ENCODE measurements at places on chromosomes 6 and 20.

- H3K4me1 ChIP-seq, result no peaks in the 10 kb centered on the region
- H3K4me3 ChIP-seq, result no peak overlapping the region
- no peak for DNase-seq
- H3K27ac ChIP-seq, result no peak overlapping the region
Measured at GRCh38 chr20:53493311-53493857, 100.3 kb downstream of the ZNF217 start.

GRCh38 chr6:20314866-20315845 is 86.5 kb upstream of the E2F3 start:
- H3K36me3 ChIP-seq, result no peaks in the 10 kb centered on the region
- DNase-seq, result no peak
- H3K4me3 ChIP-seq, result no peak overlapping the region
- no peak overlapping the region for H3K27ac ChIP-seq

DNA sequence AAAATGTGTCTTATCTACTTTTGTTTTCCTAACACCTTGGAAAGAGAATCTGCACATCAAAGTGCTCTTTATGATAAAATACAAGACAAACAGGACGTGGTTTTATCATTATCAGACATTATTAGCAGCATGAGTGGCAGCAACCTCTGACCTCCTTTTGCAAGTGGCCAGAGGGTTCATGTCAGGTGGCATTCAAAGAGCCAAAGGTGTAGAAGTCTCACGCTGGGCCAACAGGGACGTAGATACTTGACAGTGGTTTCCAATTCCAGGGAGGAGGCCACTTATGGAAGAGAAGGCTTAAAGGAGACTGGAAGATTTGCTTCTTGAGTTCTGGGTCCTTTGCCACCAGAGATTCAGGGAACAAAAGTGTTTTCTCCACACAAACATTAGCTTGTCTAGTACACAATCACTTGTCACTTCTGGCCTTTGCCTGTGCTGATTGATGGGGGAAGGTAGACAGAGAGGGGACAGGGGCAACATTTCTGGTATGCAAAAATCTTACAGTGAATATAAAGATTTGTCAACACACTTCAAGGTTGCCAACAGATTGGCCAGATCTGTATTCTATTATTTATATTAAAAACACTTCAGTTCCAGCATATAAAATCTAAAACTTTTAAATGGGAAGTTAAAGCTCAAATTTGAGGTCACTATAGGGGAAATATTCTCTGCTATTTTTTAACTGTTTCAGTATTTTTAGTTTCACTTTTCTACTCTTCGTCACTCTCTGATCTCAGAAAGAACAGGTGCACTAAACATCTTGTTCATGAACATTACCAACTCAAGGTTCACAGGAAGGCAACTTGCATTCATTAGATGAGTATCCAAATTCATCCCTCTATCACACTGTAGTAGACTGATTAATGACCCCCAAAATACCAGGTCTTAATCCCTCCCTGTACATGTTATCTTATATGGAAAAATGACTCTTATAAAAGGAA is 52.1 kb upstream of the FBXO30 start:
- H3K36me3 ChIP-seq, result no peaks in the 10 kb centered on the region
- H3K4me3 ChIP-seq, result no peak overlapping the region
- peaks cover 20% of the 10 kb centered on the region for H3K4me1 ChIP-seq
- peak; percentile 13 for DNase-seq
- H3K27ac ChIP-seq, result peak overlapping the region; percentile 10
- no peaks in the 10 kb centered on the region for H3K27me3 ChIP-seq

DNA sequence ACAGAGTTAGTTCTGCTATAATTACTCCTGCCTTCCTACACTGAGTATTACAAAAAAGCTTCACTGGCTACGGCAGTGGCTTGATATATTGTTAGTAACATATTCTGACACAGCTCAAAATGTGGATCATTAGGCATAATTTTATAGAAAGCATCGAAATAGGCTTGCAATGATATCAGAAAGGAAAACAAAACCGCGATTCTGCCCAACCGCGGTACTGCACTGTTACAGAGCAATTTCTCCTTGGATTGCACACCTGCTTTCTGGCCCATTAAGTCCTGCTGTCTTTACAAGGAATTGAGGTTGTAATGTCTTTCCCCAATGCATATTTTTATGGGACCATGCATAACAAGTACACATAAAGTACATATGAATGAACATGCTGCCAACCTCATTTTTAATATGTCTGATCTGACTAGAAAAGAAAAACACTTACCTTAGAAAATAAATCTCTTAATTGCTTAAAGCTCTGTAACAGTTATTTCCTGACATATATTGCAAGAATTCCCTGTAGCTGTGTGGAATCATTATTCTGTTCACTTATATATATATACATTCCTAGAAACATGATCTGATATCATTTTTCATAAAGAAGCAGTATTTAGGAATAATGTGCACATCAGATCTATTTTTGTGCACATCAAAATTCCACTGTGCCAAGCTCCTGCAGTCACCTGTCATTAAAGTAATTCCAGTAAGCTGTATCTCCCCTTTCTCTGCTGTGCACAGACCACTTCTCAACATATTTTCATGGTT is 763.9 kb downstream of the HACE1 start:
- H3K4me3 ChIP-seq, result no peak overlapping the region
- H3K27ac ChIP-seq, result no peak overlapping the region
- DNase-seq, result no peak
- H3K27me3 ChIP-seq, result no peaks in the 10 kb centered on the region
- no peaks in the 10 kb centered on the region for H3K36me3 ChIP-seq

GRCh38 chr6:73704260-73704659 is 8.3 kb downstream of the CD109 start:
- no peaks in the 10 kb centered on the region for H3K4me1 ChIP-seq
- H3K27me3 ChIP-seq, result no peaks in the 10 kb centered on the region

DNA sequence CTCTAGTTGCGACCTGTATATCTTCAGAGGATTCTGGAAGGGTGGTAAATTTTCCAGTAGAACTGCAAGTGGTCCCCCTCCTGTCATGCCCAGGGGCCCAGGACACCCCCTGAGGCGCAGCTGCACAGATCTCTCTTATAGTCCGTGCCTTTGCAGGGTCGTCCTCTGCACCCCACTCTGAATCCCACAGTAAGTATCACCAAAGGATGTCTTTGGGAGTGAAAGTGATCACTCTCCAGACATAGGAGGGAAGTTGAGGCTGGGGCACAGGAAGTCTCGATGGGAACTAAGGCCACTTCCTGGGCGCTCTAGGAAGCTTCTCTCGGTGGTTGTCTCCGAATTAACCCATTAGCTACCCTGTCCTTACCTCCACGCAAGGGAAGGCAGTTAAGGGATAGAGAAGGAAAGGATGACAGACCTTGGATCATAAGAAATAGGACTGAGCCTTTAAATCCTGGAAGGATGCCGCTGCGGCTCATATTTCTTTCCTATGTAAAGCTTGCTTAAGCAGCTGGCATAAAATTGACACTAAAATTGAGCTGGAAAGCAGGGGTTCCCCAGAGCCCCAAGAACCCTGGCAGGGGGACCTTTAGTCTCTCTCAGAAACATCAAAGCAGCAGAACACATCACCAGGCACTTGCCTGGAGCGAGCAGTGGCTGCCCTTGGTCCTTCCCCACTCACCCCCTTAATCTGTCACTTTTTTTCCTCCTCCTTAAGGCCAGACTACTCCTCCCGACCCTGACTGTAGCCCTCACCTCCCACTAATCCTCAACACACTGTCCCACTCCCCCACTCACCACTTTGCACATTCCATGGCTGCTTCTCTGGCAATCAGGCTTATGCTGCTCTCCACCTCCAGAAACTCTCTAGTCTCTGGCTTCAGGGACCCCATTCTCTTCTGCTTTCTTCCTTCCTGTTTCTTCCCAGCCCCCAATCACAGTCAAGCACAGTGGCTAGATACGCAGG is at the start of gene ZKSCAN4:
TSS of gene ZKSCAN4 (minus strand) at position 261 of the 967 bp plus-strand sequence. CDS start 289 bp downstream, outside the sequence.
- no peaks in the 10 kb centered on the region for H3K27me3 ChIP-seq
- peaks cover 6% of the 10 kb centered on the region for H3K36me3 ChIP-seq
- peak; percentile 46 for DNase-seq
- H3K4me3 ChIP-seq, result peak within 1 kb of the TSS; percentile 76
- H3K27ac ChIP-seq, result peak within 1 kb of the TSS; percentile 58
- peaks cover 14% of the 10 kb centered on the region for H3K4me1 ChIP-seq

- no peak overlapping the region for H3K4me3 ChIP-seq
- peaks cover 89% of the 10 kb centered on the region for H3K36me3 ChIP-seq
- no peak for DNase-seq
Measured at GRCh38 chr20:38426006-38426897, 8.9 kb downstream of the SNHG17 start.

GRCh38 chr6:136696783-136697364 is 95.4 kb downstream of the MAP3K5 start:
- H3K4me1 ChIP-seq, result no peaks in the 10 kb centered on the region
- no peak for DNase-seq
- no peaks in the 10 kb centered on the region for H3K27me3 ChIP-seq
- H3K27ac ChIP-seq, result no peak overlapping the region
- no peak overlapping the region for H3K4me3 ChIP-seq

DNA sequence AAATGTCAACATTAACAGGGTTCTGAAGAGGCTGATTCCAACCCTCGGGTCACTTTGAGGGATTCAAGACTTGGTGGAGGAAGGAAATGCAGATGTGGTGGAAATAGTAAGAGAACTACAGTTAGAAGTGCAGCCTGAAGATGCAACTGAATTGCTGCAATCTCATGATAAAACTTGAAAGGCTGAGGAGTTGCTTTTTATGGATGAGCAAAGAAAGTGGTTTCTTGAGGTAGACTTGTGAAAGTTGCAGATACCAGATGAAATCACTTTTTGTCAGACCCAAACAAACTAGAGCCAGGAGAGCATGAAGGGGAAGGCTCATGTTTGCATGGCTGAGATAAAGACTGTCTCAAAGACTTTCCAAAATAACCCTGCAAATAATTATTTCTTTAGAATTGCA is 16.2 kb downstream of the ANKRD6 start:
- H3K4me3 ChIP-seq, result no peak overlapping the region
- H3K4me1 ChIP-seq, result no peaks in the 10 kb centered on the region
- H3K27me3 ChIP-seq, result no peaks in the 10 kb centered on the region
- no peaks in the 10 kb centered on the region for H3K36me3 ChIP-seq

GRCh38 chr6:12280458-12280857 is 9.7 kb upstream of the EDN1 start:
- H3K4me3 ChIP-seq, result no peak overlapping the region
- no peaks in the 10 kb centered on the region for H3K4me1 ChIP-seq
- H3K27ac ChIP-seq, result no peak overlapping the region
- no peaks in the 10 kb centered on the region for H3K27me3 ChIP-seq
- H3K36me3 ChIP-seq, result no peaks in the 10 kb centered on the region

DNA sequence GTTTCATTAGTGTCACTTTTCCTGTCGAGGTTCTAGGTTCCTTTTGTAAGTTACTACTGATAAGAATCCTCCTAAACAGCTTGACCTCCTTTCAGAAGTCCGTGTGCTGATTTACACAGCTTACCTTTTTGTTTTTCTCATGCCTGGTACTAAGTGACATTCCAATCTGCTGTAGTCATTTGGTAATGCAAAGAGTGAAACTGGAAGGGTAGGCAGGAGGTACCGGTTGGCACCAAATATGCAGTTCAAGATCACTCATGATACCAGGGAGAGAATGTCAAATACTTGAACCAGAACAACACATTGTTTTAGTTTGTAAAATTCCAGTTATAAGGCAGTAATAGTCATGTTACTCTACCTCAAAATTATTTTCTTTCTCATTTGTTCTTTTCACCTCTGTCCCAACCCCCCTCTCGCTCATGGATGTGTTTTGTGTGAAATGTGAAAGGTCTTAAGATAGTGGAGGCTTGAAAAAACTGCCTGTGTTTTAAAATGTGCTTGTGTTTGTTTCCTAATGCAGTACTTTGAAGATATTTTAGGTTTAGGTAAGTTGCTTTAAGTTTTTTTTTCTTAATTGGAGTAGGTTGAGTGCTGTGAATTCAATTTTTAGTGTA is 23.2 kb downstream of the AFDN start:
- no peak overlapping the region for H3K27ac ChIP-seq
- H3K36me3 ChIP-seq, result no peaks in the 10 kb centered on the region
- no peak for DNase-seq
- no peak overlapping the region for H3K4me3 ChIP-seq
- no peaks in the 10 kb centered on the region for H3K27me3 ChIP-seq

DNA sequence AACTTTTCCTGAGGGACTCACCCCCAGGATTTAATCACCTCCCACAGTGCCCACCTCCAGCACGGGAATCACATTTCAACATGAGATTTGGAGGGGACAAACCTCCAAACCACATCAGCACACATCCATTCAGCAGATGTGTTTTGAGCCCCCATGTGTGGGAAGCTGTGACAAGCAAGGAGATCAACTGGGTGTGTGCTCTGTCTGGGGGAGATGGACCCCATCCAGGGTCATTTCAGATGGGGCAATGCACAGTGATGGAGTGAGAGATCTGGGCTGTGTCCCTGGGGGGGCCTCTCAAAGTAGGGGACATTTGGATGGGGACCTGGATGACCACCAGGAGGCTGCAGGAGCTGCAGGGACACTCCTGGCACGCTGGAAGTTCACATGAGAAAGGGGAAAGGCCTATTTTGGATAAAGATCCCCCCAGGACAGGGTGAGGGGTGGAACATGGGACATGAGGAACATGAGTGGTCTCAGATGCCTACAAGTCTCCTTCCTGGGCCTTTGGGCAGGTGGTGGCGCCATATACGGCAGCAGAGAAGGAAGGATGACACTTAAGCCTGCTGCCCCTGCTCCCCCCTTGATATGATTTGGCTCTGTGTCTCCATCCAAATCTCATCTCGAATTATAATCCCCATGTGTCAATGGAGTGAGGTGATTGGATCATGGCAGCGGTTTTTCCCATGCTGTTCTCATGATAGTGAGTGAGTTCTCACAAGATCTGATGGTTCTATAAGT is 49.6 kb downstream of the SLC2A10 start:
- H3K27ac ChIP-seq, result no peak overlapping the region
- no peaks in the 10 kb centered on the region for H3K36me3 ChIP-seq
- H3K4me3 ChIP-seq, result no peak overlapping the region
- DNase-seq, result no peak
- H3K27me3 ChIP-seq, result no peaks in the 10 kb centered on the region
- H3K4me1 ChIP-seq, result no peaks in the 10 kb centered on the region

DNA sequence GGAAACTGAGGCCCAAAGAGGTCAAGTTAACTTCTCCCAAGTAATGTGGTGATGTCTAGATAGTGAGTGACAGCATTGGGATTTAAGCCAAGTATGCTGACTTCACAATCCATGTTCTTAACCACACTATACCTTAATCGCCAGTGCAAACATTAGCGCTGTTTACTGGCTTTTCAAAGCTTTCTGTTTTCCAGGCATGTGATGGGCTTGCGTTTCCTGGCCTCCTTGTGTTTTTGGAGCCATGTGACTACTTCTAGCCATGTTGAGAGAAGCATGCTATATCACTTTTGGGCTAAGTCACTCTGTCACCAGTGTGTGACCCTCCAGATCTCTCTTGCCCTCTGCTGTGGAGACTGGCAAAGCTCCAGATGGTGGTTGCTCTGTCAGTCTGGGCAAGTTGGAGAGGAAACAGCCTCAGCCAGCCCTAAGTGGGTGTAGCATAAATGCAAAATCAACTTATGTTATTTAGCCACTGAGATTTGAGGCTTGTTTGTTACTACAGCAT is 76.9 kb downstream of the ANKRD6 start:
- no peak overlapping the region for H3K4me3 ChIP-seq
- no peaks in the 10 kb centered on the region for H3K27me3 ChIP-seq
- H3K27ac ChIP-seq, result no peak overlapping the region
- no peak for DNase-seq
- no peaks in the 10 kb centered on the region for H3K4me1 ChIP-seq

GRCh38 chr6:113857556-113858479 is 673 bp downstream of the MARCKS start:
- no peak for DNase-seq
- peaks cover 36% of the 10 kb centered on the region for H3K27me3 ChIP-seq
- no peaks in the 10 kb centered on the region for H3K36me3 ChIP-seq
- H3K27ac ChIP-seq, result no peak overlapping the region

- no peak for DNase-seq
- no peaks in the 10 kb centered on the region for H3K36me3 ChIP-seq
- H3K27ac ChIP-seq, result no peak overlapping the region
- H3K4me3 ChIP-seq, result no peak overlapping the region
Measured at GRCh38 chr6:56851074-56851473, 103.8 kb upstream of the BEND6 start.

Data from effector memory CD4-positive, alpha-beta T cell (primary cell).